ENCODE measurements at places on chromosomes 7 and 10.

GRCh38 chr10:42974693-42975002 is 102.2 kb upstream of the RET start:
- DNase-seq, result no peak

- DNase-seq, result no peak
These were observed 92.3 kb downstream of the ELFN1 start for GRCh38 chr7:1762238-1762945.

DNA sequence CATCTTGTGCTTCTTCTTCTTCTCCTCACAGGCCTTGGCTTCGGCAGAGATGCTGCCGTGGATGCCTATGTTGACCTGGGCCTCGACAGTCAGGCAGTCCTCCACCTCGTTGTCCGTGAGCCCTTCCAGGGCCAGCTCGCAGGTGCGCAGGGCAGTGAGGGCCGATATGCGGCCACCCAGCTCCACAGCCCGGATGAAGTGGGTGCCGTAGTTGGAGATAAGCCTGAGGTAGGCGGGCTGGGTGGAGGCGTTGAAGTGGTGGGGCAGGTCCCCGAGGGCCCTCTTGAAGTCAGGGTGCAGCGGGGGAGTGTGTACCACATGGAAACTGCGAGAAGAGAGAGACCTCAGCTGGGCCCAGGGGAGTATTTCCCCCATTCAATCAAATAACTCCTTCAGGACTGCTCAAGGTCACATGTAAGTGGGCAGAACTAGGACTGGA is 3.7 kb downstream of the PRF1 start:
- DNase-seq, result no peak

- no peak for DNase-seq
These were observed 28.6 kb upstream of the LHFPL3 start for GRCh38 chr7:104299777-104300176.

DNA sequence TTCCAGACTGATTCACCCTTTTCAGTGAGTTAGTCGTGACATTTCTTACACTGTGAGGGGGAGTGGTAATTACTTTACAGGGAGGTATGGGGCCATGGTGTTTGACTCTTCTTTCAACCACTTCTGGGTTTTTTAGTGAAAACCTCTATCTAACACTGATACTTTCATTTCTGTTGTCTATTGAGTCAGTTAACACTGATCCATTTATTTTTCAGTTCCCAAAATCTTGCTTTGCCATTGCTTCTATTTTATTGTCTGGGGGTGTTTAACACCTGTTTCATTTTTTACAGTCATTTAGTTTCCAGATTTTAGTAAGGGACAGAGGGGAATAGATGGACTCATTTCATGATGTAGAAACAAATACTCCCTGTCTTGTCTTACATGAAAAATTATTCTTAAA is 61.5 kb downstream of the HELLS start:
- DNase-seq, result no peak

GRCh38 chr10:117441812-117442443 is 66.7 kb upstream of the PDZD8 start:
- no peak for DNase-seq

- DNase-seq, result no peak
These were observed 19.1 kb downstream of the AUTS2 start for GRCh38 chr7:69617364-69617763.

DNA sequence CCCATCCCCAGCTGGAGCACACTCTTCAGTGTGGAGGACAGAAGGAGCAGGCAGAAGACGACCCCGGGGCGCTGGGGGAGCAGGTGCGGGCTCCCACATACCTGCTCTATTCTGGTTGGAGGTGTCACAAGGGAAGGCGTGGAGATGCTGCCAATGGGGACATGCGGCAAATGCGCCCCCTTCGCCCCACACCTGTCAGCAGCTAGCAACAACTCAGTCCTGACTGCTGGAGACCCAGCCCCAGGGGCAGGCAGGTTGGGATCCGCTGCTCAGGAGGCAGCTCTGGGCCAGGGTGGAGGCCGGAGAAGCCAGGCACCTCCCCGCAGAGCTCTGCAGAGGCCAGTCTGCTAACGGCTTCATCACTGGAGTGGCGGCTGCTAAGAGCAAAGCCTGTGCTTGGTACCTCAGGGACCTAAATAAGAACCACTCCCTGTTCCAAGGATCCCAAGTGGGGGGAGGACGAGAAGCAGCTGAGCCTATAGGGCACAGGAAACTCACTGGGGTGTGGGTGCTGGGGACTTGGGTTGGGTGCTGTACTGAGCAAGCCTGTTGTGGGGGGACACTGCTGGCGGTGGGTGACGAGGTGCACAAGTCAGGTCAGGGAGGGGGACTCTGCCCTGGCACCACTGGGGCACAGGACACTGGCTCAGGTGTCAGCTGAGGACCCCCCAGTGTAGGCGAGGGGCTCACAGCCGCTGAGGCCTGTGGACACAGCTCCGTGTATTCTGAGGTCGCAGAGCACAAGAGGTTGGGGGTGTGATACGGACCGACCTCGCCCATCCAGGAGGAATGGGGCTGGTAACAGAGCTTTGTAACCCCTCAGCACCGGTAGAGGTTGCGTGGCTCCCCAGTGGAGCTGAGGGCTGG is 19.2 kb upstream of the GPR146 start:
- DNase-seq, result no peak

GRCh38 chr10:114313866-114314265 is 74.8 kb downstream of the VWA2 start:
- peak; percentile 68 for DNase-seq

DNA sequence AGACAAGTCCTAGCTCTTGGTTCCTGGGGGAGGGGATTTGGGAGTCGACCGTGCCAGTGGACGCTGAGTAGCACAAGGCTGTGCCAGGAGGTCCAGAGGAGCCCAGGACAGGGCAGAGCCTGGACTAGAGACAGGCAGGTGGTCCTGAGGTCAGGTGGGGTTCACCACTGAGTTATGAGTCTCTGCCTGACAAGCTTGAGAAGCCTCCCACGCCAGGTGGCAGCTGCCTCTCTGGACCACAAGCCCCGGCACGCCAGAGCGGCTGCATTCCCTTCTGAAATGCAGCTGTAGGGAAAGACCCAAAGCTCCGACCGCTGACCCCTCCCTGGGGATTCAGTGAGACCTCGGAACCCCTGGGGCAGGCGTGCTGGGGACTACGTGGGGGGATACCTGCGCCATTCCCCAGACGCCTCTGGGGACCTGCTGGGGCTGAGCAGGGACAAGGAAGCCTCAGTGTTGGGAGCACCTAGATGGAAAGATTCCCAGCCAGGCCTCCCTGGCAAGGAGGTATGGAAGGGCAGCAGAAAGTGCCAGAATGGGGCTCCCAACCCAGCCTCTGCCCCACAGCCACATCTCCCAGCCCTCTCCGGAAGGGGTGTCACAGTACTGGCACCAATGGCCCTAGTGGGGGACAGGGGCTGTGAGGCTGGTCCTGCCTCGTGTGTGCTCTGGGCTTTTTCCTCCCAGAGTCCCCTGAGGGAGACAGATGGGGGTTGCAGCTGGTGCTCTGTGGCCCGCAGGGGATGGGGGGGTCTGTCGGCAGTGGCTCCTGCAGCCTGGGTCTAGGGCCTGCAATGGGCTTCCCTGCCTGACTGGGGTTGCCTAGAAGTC is 29.0 kb downstream of the PDGFA start:
- no peak for DNase-seq

DNA sequence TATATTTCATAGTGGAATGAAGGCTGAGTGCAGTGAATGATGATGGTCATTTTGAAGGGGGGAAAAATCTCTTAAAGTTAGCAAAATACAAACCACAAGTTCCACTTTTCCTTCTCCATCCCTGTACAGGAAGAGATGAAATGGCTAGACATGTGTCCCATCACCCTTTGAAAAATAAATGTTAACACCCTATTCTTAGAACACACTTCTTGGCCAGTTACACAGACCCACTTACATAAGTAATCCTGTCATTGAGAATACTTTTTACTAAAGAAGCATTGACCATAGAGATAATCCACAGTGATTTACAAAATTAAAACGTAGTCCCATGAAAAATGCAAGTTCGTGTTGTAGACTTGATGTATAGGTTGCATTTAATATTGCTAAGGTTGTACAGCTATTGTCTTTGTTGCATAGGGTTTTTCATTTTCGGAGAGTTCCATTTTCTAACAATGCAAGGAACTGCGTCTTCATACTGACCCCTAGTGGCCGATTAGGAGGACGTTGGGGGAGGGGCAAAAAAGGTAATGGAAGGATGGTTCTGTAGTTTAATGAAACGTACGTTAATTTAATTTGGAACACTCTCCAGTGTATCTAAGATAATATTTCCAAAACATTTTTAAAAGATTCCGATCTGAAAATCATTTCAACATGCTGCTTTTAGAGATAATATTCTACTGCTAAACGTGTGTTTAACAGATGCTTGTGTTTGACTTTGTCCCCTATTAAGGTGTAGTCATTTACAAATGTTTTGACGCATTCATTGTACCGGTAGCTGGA is 60.9 kb downstream of the ARMC3 start:
- DNase-seq, result no peak

- DNase-seq, result no peak
These were observed 15.2 kb upstream of the CDCA7L start for GRCh38 chr7:21960922-21961321.

GRCh38 chr10:78295242-78295641 is 261.6 kb downstream of the RPS24 start:
- no peak for DNase-seq

GRCh38 chr10:125625586-125625985 is 57.4 kb downstream of the TEX36 start:
- DNase-seq, result no peak

DNA sequence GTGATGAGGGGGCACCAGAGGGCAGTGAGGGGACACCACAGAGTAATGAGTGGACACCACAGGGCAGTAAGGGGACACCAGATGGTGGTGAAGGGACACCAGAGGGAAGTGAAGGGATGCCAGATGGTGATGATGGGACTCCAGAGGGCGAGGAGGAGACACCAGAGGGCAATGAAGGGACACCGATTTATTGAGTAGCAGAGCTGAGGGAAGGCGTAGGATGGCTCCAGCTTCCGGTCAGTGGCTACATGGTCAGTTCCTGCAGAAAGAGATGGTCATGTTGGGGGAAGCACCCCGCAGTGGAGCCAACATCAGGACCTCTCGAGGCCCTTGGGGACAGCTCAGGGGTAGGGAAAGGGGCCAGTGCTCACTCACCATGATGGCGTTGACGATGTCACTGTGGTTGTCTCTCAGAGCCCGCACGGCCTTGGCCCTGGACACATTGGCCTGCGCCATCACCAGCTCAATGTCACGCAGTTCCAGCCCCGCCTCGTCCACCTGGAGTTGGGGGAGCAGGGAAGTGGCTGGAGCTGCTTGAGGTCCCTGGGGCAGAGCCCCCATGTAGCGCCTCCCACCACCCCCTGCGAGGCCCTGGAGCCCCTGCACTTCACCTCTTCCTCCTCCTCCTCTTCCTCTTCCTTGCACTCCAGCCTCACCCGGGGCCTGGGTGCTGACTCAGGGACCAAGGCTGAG is 8.4 kb downstream of the NACAD start:
- DNase-seq, result no peak

DNA sequence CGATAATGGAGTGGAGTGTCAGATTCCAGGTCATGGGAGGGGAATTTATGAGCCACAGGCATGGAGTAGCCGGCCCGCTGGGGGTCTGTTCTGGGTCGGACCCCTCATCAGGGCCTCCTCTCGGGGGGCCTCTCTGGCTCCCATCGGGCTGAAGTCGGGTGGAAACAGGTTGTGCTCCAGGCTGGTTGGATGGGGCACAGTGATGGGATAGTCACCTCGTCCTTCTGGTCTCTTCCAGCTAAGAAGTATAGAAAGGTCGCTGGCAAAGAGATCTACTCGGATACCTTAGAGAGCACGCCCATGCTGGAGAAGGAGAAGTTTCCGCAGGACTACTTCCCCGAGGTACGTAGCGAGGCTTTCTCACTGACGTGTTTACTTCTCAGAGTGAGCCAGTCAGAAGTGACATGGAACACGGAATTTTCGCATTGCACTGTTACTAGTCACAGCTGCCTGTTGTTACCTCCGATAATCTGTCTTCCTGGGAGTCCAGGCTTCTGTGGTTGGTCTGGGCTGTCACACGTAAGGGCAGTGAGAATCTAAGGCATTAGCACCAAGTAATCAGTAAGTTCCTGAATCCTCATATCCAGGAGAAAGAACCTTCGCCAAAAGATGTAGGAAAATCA is 88.3 kb downstream of the NKX6-2 start:
- peak; percentile 62 for DNase-seq

- DNase-seq, result no peak
These were observed 17.8 kb upstream of the MAGI2 start for GRCh38 chr7:79471283-79471682.

GRCh38 chr7:104530251-104530650 is 201.8 kb downstream of the LHFPL3 start:
- DNase-seq, result no peak

DNA sequence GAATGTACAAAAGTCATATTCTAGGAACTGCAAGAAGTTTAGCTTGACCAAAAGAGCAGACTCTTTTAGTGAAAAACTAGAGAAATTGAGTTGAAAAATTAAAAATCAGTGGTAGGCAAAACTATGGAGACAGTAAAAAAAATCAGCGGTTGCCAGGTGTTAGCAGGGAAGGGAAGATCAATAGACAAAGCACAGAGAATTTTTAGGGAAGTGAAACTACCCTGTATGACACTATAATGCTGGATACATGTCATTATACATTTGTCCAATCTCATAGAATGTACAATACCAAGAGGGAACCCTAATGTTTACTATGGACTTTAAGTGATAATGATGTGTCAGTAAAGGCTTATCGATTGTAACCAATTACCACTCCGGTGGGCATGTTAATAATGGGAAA is 761.9 kb downstream of the MAGI2 start:
- no peak for DNase-seq

DNA sequence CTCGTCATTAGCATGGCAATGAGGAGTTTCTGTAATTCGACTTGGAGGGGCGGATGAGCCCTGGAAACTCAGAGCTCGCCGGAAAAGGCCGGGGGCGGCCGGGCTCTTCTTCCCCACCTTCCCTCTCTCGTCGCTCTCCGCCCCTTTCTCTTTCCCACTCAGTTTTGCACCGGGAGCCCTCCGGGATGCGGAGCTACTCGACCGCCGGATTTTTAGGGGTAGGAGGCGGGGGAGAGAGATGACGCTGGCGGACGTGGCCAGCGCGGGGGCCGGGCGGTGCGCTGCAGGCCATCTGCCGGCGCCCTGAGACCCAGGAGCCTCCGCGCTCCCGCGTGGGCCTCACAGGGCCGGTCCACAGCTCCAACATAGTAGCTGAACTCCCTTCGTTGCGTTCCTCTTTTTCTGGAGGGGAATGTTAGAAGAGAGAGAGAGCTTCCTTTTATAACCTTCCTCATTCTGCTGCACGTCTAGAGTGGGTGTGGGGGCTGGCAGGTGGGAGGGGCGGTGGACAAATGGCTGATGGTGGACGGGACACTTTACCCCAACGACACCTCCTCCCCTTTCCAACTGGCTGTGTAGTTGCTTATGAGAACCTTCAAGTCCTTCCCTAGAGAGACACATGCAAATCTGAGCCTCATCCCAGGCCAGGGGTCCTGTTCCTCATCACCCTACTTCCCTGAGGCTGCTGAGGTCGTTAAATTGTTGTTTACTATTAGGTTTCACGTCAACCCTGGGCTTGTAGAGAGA is 1.1 kb upstream of the HOXA1 start:
- DNase-seq, result no peak

Measured in coronary artery (tissue), 2 donors.